ENCODE measurements at places on chromosomes 4 and X. TPM values are rescaled to one million over a fixed set of nuclear protein-coding genes. Genes with fewer than 3 reads are reported as not detected.

CXXC4 gene
- total RNA-seq = 0.74 TPM

REPS2 gene
- 10.8 TPM for total RNA-seq

CLGN gene
- not detected for total RNA-seq

- H3K27ac ChIP-seq = no peak overlapping the region
- DNase-seq = no peak
- no peak overlapping the region for H3K4me3 ChIP-seq
- H3K27me3 ChIP-seq = no peaks in the 10 kb centered on the region
- no peaks in the 10 kb centered on the region for H3K36me3 ChIP-seq
These were observed 225.6 kb downstream of the FBXW7 start for GRCh38 chr4:152310257-152310656.

All from vagina (tissue), 2 donors.